ENCODE measurements at places on chromosomes 2 and 18.

DNA sequence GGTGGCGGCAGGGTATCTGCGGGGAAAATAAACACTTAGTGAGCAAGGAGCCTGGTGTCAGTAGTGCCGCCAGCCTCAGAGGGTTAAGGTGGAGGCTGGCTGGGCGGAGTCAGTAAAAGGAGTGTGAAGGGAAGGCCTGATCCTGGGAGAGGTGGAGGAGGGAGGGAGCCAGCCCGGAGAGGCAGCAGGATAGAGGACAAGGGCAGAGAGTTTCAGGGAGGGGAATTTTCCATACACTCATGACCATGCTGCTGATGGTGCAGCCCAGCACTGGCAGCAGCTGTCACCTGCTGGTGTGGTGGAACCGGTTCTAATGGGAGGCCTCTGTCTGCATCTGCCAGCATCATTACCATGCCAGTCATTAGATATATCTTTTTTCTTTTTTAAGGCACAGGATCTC, 2.0 kb upstream of the TEX44 start:
- DNase-seq: no peak

DNA sequence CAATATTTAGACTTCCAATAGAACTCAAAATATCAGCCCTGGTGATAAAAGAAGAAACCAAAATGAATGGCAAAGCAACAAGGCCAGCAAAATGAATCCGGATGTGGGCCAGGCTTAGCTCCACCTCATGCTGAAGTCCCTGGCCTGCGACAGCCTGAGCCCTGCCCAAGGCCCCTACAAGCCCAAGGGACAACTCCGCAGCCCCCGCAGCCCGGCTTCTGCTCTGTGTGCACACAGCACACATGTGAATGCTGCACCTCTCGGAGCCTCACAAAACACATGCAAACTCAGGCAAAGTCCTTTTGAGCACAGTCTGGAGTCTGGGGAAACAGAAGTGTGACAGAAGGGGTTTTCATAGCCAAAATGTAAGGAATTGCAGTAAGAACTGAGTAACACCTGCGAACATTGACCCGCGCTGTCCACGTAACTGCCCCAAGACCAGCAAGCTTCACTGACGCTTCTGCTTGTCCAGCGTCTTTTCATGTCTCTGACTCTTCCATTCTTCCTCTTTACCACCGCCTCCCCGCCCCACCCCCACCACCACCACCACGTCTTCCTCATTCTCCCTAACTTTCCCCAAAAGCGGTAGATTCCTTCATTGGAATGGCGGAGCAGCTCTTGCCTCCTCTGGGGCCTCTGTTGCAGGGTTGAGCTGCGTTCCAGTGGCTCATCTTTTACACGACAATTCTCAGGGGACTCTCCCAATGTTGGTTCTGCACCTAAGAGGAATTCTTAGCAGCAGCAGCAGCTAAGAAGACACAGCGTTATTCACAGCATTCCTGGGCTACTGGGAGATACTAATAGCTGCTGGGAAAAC, 136.4 kb upstream of the COPS8 start:
- no peak for DNase-seq

GRCh38 chr2:240567872-240568677, at the start of gene RNPEPL1:
Gene RNPEPL1, plus strand, starts transcription at chr2:240568484. Its CDS starts 103 bp downstream, at chr2:240568587.
- DNase-seq: peak; percentile 29

GRCh38 chr2:72340665-72341064, 193.0 kb upstream of the CYP26B1 start:
- DNase-seq: no peak

DNA sequence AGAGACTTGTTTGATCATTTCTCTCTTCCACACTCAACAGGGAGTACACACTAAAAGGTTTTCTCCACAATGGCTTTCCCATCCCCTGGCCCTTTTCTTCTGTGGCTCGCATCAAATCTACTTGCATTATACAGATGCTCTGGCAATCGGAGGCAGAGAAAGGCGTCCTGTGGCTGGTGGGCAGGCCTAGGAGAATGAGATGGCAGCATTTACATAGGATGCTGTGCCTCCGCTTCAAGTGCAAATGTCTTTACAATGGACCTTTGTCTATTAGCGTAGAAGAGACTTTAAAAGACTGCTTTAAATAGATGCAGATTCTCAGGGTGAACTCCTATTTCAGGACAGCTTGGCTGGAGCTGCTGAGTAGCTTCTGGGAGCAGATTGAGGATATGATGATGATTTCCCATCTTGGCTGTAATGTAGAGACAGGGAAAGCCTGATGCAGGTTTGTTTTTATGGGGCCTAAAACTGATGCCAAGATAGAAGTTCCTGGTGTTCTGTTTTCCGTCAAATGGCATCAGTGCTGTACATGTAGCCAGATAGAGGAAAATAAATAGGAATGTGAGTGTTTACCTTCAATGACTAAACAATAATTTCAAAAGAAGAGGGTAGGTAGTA, 423.4 kb downstream of the RND3 start:
- no peak for DNase-seq

DNA sequence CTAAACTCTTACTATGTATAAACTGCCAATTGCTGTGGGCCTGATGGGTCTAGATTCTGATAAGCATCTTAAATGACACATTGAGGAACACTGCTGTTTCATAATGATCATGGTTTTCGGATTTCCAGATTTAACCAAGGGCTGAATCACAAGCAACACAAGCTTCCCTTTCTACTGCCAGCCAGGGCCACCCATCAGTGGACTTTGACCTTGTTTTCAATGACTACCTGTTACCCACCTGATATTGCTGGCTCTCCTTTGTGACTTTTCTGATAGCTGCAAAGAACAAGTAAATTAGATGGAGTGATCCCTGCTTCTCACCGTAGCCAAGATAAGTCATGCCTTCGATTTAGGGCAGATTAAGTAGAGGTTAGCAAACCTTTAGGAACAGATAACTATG, 259.0 kb downstream of the PAX3 start:
- no peak for DNase-seq

GRCh38 chr2:72126186-72127100, 21.2 kb downstream of the CYP26B1 start:
- no peak for DNase-seq

DNA sequence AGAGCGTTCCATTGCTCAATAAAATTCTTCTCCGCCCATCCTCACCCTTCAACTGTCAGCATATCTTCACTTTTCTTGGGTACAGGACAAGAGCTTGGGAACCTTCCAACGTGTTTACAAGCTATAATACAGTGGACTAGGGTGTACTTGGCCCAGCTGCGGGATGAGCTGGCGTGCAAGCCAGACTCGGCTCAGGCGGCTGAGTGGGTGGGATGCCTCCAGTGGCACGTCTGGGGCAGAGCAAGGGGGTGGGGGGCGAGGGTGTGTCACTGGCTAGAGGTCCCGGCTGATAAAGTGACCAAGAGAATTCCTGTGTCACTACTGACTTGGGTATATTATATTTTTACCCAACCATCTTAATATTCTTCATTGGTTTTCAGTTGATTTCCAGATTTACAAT, 179.7 kb downstream of the EVA1A start:
- DNase-seq: no peak

GRCh38 chr2:130837811-130838565, 1.3 kb downstream of the ARHGEF4 start:
- DNase-seq: no peak

- no peak for DNase-seq
Observed at GRCh38 chr2:17637131-17637906, 96.8 kb downstream of the VSNL1 start.

GRCh38 chr2:10951558-10952414, 40.1 kb downstream of the KCNF1 start:
- no peak for DNase-seq

DNA sequence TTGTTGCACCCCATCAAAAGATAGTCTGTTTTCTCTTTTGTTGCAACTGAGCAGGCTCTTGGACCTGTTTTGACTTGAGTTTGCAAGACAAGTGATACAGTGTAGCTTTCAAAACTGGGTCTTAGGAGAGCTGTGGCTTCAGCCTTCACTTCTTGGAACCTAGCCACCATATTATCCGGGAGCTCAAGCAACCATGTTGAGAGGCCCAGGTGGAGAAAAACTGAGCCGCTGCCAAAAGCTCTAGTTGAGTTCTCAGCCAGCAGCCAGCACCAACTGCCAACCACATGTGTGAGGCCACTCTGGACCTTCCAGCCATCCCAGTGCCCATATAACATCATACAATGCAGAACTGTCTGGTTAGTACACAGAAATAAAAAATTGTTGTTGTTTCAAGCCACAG, 5.4 kb downstream of the CACNB4 start:
- no peak for DNase-seq

DNA sequence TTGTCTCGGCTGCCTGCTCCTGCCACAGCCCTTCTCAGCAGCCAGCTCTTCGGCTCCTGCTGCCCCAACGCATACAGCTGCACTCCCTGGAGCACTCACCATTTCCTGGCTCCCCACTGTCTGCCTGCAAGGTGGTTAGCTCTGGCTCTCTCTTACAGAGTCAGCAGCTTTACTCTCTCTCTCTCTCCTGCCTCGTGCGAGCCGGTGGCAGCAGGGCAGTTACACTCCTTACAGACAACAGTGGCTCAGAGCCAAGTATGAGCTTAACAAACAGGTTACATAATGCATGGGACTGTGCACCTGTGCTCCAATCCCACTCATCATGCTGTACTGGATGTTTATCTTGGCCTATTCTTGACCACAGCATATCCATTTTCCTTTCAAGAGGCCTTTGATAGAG, 47.4 kb upstream of the DNAJC10 start:
- peak; percentile 23 for DNase-seq

DNA sequence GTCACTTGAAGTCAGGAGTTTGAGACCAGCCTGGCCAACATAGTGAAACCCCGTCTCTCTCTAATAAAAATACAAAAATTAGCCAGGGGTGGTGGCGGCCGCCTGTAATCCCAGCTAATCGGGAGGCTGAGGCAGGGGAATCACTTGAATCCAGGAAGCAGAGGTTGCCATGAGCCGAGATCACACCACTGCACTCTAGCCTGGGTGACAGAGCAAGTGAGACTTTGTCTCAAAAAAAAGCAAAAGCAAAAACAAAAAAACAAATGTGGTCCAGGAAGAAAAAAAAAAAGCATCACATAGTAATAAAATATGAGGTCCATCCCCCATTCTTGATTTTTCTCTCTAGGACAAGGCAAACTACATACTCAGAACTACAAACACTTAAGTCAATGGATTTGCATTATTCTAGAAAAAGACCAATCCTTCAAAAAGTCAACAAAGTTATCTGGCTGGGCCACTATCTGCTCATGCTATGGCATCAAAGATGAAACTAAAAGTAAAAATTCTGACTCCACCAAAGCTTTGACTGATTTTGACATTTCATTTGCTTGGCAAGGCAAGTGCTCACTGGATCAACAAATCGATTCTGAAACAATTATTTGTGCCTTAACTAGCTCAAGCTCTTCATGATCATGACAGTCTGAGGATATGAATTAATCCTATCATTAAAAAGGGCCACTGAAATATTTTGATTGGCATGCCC, 28.4 kb downstream of the MEX3C start:
- DNase-seq: no peak

- peak; percentile 6 for DNase-seq
Observed at GRCh38 chr18:74579496-74580065, 18.1 kb upstream of the ZNF407 start.

DNA sequence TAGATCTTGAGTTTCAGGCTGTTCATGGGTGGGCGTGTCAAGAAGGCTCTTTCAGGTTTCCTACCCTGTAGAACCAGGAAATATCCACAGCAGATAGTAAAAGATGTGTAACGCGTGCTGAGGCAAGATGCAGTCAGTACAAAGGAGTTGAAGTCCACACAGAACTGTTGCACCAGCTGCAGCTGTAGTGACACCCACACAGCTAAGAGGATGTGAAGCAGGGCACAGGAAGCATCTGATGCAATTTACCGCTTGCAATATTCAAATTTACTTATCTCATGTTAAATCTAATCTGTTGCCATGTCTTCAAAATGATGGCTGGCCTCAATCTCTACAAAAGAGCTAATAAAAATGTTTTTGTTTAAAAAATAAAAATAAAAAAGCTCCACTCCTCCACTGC, 132.8 kb downstream of the ARHGAP15 start:
- peak; percentile 18 for DNase-seq

DNA sequence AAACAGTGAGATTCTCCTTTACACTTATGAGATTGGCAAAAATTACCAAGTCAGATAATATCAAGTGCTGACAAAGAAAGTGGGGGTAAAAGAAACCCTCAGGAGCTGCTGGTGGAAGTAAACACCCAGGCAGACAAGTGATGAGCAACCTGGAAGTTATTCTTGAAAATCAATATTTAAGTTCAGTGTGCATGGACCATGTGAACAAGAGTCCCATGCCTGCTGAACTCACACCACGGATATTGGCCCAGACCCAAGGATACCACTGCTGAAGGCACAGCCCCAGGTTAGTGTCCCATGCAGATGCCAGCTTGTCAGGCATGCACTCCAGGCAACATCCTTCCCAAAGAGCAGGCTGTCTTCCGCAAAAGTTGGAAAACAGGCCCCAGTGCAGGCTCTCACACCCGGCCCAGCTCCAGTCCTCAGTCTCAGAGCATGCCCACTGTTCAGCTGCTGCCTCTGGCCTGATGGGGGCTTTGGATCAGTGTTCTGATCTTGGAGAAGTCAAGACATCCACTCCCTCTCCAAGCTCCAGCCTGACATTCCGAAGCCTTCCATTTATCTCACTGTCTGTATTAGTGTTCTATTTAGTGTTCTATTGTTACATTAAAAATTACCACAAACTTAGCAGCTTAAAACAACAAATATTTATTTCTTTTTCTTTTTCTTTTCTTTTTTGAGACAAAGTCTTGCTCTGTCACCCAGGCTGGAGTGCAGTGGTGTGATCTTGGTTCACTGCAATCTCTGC, 70.0 kb downstream of the HS1BP3 start:
- no peak for DNase-seq

Measured in iris pigment epithelial cell (primary cell).